Suppressor macrophage treated with lipopolysaccharide for 1 hour (primary cell): ENCODE measurements at places on chromosomes 12 and 14.

DNA sequence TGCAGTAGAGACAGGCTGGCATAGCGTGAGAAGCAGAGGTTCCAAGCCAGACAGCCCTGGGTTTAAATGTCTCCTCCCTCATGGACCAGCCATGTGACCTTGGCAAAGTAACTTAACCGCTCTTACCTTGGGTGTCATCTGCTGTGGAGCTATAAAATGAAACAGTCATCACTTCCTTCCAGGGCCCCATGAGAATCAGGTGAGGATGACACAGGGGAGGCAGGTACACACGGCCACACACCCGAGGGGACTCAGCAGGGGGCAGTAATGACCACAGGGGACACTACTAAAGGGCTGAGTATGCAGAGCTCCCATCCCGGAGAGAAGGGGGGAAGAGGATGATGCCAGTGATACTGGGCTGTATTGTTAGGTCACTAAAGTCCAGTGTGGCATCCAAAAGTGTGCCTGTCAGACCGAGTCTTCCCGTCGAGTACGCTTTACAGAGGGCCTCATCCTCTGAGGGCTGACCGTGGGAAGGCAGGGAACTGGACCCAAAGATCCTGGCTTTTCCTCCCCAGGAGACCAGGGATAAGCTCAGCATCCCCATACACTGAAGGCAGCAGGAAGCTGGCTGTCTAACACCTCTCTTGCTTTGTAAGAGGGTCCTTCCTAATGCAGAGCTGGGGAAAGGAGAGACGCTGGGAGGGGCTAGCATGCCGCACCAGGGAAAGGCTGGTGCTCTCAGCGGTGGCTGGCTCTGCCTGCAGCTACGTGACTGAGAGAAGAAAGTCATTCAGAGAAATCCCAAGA is 94.2 kb downstream of the SINHCAF start:
- DNase-seq, result no peak

GRCh38 chr14:94850309-94851211 is 80.6 kb upstream of the GSC start:
- no peak for DNase-seq

- no peak for DNase-seq
Measured at GRCh38 chr14:97723819-97724218, 926.6 kb downstream of the VRK1 start.

DNA sequence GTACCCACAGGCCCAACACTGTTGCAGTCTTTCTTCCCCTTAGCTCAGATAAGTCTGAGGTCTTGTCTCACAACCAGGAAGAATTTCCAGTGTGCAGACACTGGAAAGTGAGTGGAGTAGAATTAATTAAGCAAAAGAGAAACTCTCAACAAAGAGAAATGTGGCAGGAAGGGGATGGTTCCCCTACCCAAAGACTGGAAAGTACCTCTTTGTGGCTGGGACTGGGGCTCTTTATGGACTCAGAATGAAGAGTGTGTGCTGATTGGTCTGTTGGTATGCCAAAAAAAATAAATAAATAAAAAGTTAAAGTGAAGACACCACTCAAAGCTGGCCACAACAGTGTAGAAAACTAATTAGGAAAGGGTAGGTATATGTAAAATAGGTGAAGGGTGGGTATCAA is 26.4 kb downstream of the GLIPR1L1 start:
- DNase-seq, result no peak

GRCh38 chr12:92334552-92334951 is 188.9 kb upstream of the BTG1 start:
- DNase-seq, result no peak

GRCh38 chr12:128940974-128941373 is 87.7 kb downstream of the GLT1D1 start:
- DNase-seq, result peak; percentile 10

- no peak for DNase-seq
Measured at GRCh38 chr12:93667672-93668071, 9.5 kb upstream of the CRADD start.

DNA sequence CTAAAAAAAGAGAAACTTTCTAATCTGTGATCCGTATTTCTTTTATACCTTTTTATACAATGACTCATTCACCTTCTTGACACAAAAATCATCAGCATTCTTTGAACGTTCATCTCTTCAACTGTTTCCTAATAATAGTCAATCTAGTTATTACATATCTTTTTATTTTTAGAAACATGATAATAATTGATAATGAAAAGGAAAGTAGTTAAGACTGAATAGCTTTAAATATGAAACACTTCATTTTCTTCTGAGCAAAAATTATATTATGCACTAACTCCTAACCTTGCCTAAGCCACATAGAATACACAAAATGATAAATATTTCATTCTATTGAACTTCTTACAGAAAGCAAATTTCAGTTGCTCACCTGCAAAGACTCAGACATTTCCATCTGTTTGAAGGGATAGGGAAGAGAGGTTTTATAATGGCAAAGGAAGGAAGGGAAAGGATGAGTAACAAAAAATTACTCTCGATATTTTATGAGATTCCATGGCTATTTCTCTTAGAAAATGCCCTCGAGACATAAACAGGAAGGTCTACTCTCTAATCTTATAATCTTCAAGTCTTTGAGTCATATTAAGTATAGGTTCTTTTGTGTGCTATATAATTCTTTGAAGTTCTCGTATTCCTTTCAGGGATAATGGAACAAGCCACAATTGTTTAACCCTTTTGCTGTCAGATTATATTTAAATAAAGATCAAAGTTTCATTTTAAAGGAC is 7.5 kb upstream of the KLHL42 start:
- no peak for DNase-seq

DNA sequence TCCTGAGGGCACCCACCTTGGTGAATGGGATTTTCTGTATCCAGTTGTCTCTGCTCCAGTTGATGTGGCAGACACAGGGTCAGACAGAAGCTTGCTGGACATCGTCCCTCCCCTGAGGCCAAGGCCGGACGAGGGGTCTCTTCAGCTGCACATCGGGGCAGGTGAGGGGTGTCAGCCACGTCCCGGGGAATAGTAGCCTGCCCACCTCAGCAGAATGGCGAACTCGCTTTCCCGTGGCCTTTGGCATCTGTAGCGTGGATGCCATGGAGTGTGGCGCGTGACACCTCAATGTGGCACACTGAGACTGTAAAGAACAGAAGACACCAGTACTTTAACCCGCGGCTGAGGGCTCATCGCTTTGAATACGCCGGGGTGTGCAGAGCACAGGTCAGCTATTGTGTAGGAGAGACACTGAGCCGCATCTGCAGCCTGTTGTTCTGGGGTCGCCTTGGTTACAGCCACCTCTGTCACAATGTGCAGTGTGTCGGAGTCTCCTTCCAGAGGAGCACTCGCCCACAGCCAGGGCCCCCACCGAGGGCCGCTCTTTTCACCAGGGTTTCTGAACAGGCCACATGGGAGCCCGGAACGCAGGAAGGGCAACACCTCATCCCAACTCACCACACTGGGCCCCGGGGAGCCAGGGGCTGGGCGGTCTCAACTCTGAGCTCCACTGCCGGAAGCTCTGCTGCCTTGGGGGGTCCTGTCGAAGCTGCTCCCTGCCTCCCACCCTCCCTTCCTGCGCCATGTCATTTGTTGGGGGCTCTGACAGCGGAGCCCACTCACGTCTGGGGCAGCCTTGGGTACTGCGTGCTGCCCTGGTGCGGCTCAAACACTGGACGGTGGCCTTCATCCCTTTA is 77.0 kb downstream of the ADGRD1 start:
- no peak for DNase-seq

- no peak for DNase-seq
Measured at GRCh38 chr12:127599436-127599835, 667.5 kb upstream of the TMEM132C start.

DNA sequence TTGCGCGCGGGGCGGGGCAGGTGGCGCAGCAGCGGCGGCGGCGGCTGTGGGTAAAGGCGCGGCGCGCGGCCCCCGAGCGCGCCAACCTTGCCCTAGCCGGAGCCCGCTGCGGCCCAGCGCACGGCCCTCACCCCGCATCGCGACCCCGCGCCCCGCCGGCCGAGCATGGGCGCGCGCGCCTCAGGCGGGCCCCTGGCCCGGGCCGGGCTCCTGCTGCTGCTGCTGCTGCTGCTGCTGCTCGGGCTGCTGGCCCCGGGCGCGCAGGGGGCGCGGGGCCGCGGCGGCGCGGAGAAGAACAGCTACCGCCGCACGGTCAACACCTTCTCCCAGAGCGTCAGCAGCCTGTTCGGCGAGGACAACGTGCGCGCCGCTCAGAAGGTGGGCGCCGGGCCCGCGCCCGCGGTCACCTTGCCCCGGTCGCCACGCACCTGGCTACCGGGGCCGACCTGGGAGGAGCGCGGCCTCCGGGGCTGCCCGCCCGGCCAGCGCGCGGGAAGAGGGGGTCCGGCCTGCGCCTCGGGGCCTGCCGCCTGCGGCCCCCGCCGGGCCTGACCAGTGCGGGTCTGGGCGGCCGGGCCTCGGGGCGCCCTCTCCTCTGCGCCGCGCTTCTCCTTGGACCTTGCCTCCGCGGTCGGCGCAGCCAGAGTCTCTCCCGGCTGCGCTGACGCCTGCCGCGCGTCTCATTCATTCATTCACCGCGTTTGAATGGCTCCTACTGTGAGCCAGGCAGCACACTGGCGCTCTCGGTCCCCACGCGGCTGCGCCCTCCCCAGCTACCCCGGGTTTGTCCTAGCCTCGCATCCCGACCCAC is at the start of gene BRI3BP:
Gene BRI3BP (plus strand): TSS at position 20 of the 811 bp plus-strand sequence. CDS start 146 bp downstream, at position 166.
- peak; percentile 53 for DNase-seq

GRCh38 chr12:58586762-58587161 is 333.5 kb downstream of the LRIG3 start:
- DNase-seq, result no peak

- DNase-seq, result no peak
Measured at GRCh38 chr12:93621986-93622385, 49.5 kb downstream of the SOCS2 start.
